Muscle of arm (tissue), 14 donors: ENCODE measurements at places on chromosomes 11 and 22.
A peak's percentile ranks its signal among the peaks of the same experiment; 100 is the strongest.

DNA sequence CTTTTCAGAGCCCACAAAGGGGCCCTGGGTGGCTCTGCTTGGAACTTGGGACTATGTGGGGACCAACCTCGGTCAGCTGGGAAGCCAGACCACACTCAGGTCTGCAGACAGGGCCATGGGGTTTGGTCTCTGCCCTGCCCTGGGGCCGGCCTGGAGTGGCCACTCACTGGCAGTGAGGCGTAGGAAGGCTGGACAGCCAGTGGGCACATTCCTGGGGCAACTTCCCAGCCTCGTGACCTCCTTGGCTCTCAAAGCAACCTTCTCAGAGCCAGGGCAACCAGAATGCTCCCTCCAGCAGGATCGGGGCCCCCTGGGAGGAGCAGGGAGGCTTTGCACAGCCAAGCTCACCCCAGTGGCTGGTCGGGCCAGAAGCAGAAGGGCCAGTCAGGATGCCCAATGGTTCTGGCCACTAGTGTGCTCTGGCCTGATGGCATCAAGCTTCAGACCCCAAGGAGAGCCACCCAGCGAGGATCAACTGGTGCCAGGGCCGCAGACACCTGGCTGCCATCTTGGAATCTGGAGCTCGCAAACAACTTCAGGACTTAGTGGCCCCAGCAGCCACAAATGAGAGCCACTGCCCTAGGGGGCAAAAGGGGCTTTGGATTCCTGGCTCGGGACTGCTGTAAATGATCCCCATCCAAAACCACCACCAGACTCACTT, 87.1 kb downstream of the MYEOV start:
- DNase-seq = no peak

- no peak for DNase-seq
Observed at GRCh38 chr22:35140879-35141745, 75.2 kb downstream of the ISX start.

DNA sequence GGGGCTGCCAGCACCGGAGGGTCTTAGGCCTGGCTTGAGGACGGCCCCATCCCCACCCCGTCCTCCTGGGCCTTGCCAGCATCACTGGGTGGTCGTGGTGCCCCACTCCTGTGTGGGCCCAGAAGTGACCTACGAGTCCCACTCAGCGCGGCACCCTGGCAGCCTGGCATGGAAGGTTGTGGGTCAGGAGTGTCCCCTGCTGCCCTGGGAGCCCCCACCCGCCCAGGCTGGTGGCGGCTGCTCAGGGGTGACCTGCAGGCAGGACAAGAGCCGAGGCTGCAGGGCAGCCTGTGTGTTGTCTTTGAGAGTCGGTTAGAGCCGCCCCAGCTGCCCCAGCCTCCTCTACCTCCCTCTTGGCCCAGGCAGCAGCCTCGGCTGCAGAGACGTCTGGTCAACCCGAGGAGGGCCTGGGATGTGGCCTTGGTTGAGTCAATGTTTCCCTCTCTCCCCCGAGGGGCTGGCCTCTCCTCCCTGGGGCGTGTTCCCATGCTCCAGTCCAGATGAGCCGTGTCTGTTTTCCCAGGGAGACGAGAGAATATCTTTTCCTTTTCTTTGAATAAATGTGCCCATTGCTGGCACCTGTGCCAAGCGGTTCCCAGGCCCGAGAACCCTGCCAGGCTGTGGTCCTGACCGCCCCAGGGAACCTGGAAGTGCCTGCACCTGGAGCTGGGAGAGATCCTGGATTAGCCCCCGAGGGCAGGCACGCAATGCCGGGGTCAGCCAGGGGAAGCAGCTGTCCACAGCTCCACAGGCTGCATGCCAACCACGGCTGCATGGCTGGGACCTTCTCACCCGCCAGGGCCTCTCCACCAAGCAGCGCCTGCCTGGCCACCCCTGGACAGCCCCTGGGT, 35.7 kb upstream of the MUC5AC start:
- DNase-seq = no peak

DNA sequence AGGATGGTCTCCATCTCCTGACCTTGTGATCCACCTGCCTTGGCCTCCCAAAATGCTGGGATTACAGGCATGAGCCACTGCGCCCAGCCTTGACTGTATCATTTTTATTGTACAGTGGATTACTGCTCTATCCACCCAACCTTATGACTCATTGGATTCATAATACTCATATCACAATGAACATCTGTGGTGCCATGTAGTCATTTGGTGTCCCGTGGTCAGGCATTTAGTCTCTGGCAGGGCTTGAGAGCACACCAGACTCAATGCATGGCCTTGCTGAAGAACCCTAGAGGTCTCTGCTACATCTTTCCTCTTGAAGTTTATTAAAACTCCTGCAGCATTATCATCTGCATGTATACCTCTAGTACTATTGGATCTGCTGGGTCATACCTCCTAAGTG, 98.0 kb upstream of the LDLRAD3 start:
- no peak for DNase-seq

GRCh38 chr11:67441731-67442351, 1.4 kb downstream of the CORO1B start:
- no peak for DNase-seq

GRCh38 chr11:61815790-61816735, 740 bp downstream of the FADS1 start:
- DNase-seq = peak; percentile 54

DNA sequence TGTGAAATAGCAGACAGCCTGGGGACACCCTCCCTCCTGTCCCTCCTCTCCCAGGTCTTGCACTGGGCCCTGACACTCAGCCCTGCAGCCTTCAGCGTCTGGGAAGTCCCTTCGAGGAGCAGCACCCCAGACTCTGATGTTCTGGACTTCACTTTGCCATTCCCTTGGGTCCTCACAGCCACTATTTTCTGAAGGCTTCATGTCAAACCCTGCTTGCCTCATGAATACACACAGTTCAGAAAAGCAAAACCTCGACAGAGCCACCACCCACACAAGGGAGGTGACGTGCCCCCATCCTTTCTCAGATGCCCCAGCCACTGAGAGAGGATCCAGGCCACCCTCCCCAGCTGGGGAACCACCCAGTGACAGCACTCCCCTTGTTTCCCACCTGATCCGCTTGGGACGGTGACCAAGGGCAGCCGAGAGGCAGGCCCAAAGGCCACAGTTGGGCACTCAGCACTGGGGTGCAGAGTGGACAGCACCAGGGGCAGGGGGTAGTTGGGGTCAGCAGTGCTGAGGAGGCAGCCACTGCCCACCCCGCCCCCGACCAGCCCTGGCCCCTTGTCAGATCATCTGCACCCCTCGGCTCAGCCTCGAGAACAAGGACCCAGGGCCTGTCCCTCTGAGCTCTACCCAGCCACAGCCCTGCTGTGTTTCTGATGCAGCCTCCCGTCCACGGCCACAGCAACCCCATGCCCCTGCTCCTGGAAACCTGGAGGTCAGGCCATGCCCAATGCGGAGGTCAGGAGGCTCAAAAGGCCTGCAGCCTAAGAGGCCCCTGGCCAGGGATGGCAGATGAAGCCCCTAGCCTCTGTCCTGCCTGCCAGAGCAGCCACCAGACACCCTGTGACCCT, 3.1 kb upstream of the TNNT3 start:
- no peak for DNase-seq

GRCh38 chr22:27748751-27749191, 52.8 kb downstream of the MN1 start:
- DNase-seq = peak; percentile 79

- no peak for DNase-seq
Observed at GRCh38 chr11:68099474-68100405, 21.4 kb downstream of the CHKA start.

- DNase-seq = no peak
Observed at GRCh38 chr22:22458387-22458786, 50.2 kb downstream of the ZNF280B start.

DNA sequence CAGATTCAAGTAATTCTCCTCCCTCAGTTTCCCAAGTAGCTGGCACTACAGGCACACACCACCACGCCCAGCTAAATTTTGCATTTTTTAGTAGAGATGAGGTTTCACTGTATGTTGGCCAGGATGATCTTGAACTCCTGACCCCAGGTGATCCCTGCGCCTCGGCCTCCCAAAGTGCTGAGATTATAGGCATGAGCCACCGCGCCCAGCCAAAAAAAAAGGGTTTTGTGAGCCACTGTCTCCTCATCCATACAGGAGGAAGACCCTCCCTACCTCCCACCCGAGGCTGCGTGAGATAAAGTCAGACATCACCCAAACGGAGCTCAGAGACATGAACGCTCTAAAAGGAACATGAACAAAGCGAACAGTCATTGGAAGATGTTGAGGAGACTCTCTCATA, 745.7 kb downstream of the BRD1 start:
- no peak for DNase-seq

DNA sequence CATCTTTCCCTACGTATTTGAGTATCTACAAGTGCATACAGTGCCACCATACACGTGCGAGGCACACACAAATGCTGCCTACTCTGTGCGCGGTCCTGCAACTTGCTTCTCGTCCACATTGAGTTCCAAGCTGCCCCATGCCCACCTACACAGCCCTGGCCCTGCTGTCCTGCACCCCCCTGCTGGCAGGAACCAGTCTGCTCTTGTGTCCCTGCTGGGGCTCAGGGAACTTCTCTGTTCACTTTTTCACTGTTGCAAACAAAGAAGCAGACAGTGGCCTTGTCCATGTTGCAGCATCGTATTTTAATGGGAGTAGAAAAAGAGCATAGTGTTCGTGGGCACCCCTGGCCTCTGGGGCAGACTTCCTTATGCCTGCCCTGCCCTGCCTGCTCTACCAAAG, 14.0 kb downstream of the CPT1A start:
- DNase-seq = no peak

GRCh38 chr11:75369560-75370255, 18.2 kb upstream of the ARRB1 start:
- no peak for DNase-seq

DNA sequence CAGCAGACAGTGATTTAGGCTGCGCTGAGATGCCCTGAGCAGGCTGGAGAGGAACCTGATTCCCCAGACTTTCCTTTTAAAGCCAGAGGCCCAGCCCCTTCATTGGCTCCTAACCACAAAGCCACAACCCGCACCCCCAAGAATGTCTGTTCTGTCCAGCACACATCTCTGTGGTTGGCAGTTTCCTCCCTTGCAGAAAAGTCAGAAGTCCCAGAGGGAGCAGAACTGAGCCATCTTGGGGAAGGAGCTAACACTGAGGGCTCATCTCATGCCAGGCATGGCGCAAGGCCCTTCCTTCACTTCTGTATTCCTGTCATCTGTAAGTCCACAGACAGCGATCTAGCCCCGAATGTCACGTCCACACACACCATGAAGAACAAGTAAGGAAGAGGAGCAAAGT, 97.1 kb upstream of the SYT13 start:
- DNase-seq = no peak

- DNase-seq = no peak
Observed at GRCh38 chr11:78257654-78258053, 68.9 kb downstream of the USP35 start.

DNA sequence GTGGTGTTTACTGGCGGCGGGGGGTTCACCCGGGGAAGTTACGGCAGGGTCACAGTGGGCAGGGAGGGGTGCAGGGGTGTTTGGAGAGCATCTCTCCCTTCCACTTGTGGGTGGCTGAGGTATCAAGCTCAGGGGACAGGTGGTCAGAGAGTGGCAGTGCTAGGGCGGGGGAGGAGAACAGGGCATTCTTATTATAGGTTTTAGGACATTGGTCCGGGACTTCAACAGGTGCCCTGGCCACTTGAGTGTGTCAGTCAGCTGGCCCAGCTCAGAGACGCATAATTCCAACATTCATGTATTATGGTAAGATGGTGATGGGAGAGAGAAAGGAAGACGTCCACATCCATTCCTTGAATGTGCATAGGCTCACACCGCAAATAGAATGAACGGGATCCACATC, 101.7 kb downstream of the TEAD1 start:
- DNase-seq = no peak

DNA sequence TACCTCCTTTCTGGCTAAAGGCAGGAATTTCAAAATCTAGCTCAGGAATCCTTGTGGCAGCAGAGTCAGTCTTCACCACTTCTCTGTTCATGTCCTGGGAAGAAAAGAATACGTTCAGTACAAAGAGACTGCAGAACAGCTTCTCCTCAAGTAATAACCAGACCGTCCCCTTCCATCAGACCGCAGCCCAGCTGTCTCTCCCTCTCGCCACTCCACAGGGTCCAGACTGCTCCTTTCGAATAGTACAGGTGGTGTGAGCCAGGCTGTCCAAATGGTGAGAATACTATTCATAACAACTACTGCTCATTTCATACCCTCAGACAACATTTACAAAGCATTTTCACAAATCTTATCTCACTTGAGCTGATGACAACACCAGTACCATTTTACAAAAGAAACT, 857 bp downstream of the ZPR1 start:
- DNase-seq = no peak

DNA sequence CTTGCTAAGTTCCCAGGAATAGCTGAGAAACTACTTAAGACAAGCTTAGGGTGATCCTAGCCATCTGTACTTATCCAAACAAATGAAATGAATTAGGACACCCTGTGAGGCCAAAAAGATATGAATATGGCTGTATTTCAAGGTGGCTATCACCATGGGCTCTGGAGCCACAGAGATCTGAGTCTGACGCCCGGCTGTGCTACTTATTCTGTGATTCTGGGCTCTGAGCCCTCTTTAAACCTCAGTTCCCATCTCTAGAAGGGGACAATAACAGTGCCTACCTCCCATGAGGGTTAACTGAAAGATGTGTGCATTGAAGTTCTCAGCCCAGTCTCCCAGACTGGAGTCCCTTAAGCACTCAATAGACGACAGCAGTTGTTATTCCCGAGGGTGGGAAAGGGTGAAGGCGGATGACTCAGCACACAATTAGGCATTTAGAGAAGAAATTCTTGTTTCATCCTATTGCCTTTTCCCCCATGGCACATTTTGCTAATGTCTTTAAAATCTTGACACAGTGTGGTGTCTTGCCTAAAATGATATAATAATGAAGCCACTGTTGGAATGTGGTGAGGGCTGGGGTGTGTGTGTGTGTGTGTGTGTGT, 132.5 kb downstream of the ADAMTS15 start:
- no peak for DNase-seq

- DNase-seq = no peak
Observed at GRCh38 chr22:19848298-19849224, 6.1 kb downstream of the GNB1L start.

GRCh38 chr11:120612513-120613263, 101.1 kb downstream of the GRIK4 start:
- no peak for DNase-seq

DNA sequence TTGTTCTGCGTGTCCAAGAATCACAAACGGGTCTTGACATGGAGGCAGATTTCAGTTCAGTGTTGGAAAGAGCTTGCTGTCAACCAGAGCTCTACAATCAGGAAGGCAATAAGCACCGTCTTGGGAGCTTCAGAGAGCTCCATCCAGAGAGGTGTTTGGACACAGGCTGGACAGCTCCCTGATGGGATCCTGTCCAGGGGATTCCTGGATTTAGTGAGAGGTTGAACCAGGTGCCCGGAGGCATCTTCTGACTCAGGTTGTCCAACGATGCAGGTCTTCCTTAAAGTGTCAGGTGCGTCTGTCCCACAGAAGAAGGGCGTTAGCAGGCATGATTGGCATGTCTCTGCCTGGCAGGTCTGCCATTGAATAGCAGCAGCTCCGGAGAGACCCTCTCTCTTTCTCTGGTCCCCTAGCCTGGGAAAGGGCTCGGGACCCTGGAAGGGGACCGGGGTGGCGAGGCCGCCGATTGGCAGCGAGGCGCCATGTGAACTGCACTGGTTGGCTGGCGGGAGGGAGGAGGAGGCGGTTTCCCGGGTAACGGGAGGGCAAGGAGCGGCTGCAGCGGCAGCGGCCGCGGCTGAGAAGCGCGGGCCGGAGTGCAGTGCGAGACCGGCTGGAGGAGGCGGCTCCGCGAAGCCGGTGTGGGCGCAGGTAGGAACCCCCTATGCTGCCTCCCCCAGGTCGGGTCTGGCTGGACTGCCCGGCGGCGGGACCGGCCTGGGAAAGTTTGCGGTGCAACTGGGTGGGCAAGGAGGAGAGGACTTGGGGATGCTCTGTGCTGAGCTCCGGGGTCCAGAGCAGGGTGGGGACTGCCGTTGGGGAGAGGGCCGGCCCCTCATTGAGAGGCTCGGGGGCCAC, 104.1 kb upstream of the E2F8 start:
- no peak for DNase-seq
